ENCODE measurements at places on chromosomes 11 and 22.

- no peak for DNase-seq
Observed at GRCh38 chr11:69541501-69542313, 60.2 kb downstream of the LINC01488 start.

- DNase-seq, result no peak
Observed at GRCh38 chr11:46106530-46107407, 14.5 kb downstream of the PHF21A start.

- no peak for DNase-seq
Observed at GRCh38 chr11:87803748-87804147, 371.5 kb downstream of the RAB38 start.

- no peak for DNase-seq
Observed at GRCh38 chr11:76160856-76161255, 45.4 kb downstream of the WNT11 start.

DNA sequence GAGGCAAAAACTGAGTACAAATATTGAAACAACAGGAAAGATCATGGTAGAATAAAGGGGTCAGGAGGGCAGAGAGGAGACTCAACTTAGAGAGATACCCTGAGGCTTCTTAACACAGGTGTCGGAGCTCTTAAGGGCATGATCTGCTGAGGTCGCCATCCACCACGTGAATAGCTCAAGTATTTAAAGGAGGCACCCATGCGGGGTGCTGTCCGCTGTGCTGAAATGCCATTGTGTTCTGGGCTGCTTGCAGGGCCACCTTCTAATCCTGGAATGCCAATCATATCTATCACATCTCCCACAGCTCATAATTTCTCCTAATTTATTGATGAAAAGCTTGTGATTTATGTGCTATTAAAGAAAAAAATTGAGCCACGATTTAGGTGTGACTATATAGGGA, 90.2 kb downstream of the SEZ6L start:
- DNase-seq, result no peak

GRCh38 chr11:4713241-4713640, 8.7 kb downstream of the MMP26 start:
- no peak for DNase-seq

- peak; percentile 65 for DNase-seq
Observed at GRCh38 chr22:34886812-34887211, 179.1 kb upstream of the ISX start.

- DNase-seq, result no peak
Observed at GRCh38 chr11:898143-898511, 12.5 kb downstream of the CHID1 start.

- no peak for DNase-seq
Observed at GRCh38 chr11:119680541-119681360, 48.2 kb downstream of the NECTIN1 start.

All from NCI-H524 treated with DMSO at 0.1 percent for 48 hours (cell line).